ENCODE measurements at places on chromosomes 5 and 9.

DNA sequence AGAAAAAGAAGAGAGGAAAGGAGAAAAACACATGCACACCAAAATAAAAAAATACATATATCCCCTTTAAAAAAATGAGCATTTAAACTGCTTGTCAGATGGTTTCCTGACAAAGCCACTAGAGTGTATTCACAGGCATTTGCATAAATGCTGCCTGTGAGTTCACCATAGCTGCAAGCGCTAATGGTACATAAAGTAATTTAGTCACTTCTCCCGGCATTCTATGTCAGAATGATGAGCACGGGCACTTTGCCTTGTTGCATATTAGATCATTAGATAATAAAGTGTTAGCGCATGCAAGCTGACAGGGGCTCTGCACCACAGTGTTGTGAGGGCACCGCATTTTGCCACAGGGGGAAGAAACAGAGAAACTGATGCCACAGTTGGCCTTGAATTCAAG lies 280.6 kb downstream of the EBF1 start:
- peak; percentile 6 for DNase-seq

GRCh38 chr5:133891390-133891789 lies 77.0 kb downstream of the C5orf15 start:
- no peak for DNase-seq

DNA sequence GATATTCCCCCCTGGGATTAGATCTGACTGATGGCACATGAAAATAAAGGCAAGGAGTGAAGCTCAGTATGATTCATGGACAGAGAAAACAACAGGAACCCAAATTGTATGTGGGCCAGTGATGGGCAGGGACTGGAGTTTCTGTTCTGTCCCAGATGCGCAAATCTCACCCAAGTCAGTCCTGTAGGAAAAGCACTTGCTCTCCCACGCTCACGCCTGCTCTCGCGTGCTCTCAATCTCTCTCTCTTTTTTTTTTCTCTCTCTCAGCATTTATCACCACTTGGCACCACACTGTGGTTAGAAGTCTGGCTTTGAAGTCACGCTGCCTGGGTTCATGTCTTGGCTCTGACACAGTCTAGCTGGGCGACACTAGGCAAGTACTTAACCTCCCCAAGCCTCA lies 106.5 kb upstream of the LRRTM2 start:
- no peak for DNase-seq

GRCh38 chr9:97767891-97768290 lies 70.8 kb upstream of the XPA start:
- no peak for DNase-seq

GRCh38 chr9:135213566-135213965 lies 126.1 kb downstream of the OLFM1 start:
- DNase-seq = no peak

DNA sequence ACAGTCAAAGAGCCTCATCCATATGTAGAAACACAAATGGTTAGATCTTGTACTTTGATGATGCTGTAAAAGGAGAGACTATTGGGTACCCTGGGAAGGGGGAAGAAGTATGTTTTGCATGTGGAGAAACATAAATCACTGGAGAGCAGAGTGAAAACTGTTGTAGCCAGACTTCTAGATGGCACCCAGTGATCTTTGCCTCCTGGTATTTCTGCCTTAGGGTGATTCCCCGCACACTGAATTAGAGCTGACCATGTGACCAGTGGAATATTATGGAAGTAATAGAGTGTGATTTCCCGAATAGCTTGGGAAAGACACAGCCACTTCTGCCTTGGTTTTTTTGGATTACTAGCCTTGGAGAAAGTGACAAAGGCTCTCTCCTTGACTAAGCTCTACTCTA lies 174.3 kb downstream of the LPAR1 start:
- no peak for DNase-seq

- DNase-seq = peak; percentile 96
These were observed 32.9 kb upstream of the MAN2A1 start for GRCh38 chr5:109656829-109657228.
